Posterior cingulate gyrus (tissue), 11 donors: ENCODE measurements at places on chromosomes 13 and 19.

GRCh38 chr13:110525328-110526319, 35.9 kb downstream of the RAB20 start:
- no peak for DNase-seq

- DNase-seq: no peak
Measured at GRCh38 chr19:2491130-2491801, 15.3 kb downstream of the GADD45B start.

DNA sequence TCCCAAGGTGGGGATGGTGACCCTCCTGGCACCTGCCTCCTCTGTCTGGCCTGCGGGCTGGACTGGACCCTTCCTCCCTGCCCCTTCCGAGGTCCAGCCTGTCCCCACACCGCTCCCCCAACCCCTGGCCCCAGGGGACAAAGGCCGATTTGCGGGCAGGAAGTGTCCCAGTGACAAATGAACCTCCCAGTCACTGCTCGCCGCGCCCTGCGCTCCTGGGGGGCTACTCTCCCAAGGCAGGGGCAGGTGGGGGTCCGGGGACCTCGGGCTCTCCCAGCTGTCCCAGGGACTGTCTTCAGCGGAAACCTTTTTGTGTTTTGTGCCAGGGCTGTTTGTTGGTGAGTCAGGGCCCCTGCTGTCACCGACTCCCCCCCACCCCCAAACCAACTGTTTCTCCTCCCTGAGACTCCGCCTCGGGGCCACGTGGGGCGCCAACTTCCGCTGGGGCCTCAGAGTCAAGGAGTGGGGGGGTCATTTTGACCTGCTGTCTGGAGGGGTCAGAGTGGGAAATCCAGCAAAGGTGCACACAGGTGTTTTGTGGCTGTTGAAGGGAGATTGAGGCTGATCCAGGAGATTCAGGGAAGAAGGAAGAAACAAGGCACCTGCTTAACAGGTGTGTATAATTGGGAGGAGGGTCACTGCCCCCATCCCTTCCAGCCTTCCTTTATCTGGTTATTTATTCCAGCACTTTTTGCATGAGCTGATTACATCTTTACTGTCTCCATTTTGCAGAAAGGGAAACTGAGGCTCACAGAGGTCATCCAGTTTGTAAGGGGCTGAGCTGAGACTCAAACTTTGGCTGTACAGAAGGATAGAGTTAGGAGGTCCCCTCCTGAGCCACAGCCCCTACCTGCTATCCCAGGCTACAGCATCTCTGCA, 831 bp downstream of the PGPEP1 start:
- peak; percentile 85 for DNase-seq

DNA sequence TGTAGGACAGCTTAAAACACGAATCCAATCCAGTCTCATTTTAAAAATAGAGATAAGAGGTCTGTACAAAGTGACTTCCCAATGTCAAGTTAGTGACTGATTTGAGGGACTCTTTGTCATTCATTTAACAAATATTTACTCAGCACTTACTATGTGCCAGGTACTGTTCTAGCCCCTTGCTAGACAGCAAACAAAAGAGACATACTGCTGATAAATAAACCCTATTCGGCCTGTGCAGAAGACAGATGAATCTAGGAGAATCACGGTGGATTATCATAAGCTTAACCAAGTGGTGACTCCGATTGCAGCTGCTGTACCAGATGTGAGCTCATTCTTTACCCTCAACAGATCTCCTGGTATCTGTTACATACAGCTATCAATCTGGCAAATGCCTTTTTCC, 6.4 kb upstream of the ELF1 start:
- no peak for DNase-seq

GRCh38 chr13:70568571-70568970, 460.3 kb upstream of the KLHL1 start:
- DNase-seq: no peak

DNA sequence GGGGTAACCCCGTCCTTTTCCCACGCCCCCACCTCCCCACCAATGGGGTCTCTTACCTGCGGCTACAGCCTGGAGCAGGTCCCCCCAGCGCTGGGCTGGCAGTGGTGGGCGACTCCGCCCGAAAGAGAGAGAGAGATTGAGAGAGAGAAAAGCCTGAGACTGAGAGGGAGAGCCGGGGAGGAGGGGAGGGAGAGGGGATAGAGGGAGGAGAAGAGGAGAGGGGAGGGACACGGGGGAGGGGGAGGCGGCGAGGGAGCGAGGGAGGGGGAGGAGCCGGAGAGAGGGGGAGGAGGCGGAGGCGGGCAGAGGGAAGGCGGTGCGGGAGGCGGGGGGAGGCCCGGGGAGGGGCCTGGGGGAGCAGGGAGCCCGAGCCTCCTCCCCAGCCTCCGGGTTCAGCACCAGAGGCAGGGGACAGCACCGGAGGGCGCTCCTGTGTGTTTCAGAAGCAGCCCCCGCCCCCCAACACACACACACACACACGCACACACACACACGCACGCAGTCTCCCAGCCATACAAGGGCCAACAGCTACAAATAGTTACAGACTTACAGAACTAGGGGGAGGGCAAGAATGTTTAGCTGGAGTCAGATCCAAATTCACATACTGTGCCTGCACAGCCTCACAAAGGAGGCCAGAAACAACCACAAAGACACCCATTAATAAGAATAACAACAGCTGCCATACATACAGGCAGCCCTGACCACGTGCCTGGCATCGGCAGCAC, at the start of gene SLC8A2:
Gene SLC8A2 (minus strand): TSS at position 161 of the 725 bp plus-strand sequence. CDS start 5,490 bp downstream, outside the sequence.
- peak; percentile 67 for DNase-seq

DNA sequence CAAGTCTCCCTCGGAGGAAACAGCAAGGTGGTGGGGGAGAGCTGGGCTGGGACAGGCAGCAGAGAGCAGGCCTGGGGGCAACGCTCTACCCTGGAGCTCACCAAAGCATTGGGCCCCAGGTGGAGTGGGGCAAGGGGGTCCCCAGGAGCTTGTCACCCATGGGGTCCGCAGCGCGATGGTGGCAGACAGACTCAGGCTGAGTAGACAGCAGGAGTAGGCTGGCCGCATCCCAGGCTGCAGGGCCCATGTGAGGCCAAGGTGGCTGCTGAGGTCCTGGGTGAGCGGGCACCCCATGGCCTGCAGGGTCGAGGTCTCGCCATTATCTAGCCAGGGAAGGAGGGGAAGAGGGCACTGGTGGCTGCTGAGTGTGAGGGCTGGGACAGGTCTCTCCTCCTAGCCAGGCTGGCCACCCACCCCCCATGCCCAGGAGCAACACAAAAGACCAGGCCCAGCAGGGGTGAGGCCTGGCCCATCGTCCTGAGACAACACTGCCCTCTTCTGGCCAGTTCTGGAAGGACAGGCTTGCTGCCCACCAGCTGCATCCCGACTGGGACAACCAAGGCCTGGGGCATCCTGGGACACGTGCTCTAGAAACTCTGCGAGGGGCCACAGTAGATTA, 33.1 kb downstream of the CEBPG start:
- peak; percentile 81 for DNase-seq

GRCh38 chr19:2455851-2456570, 748 bp downstream of the LMNB2 start:
- DNase-seq: no peak

- DNase-seq: no peak
Measured at GRCh38 chr19:36198119-36198518, 16.3 kb downstream of the ZNF565 start.

- no peak for DNase-seq
Measured at GRCh38 chr13:99367106-99367616, 60.0 kb upstream of the GPR183 start.

- DNase-seq: no peak
Measured at GRCh38 chr13:114119196-114119595, 13.2 kb downstream of the RASA3 start.

DNA sequence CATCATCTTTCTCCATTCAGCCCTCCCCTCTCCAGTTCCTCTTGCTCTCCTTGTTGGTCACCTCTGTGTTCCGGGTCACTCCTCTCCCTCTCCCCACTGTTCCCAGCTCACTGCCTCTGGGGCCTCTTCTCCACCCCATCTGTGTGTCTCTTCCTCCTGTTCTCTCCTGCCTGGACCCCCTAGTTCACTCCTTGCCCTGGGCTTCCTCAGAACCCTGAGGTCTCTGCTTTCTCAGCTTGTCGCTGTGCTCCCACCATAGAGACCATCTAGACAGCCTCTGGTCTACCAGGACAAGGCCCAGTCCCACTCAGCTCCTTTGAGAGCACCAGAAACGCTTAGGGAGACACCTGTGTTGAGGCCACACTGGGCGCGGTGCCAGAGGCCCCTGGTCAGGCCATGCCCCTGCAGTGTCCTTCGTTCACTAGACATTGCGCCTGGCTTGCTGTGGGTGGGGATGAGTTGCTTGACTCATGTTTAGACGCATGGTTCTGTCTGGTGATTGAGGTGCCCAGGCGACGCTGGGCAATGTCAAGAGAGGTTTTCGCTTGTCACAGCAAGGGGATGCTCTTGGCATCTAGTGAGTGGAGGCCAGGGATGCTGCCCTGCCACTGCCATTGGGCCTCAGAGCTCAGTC, 4.8 kb downstream of the LENG9 start:
- DNase-seq: no peak

DNA sequence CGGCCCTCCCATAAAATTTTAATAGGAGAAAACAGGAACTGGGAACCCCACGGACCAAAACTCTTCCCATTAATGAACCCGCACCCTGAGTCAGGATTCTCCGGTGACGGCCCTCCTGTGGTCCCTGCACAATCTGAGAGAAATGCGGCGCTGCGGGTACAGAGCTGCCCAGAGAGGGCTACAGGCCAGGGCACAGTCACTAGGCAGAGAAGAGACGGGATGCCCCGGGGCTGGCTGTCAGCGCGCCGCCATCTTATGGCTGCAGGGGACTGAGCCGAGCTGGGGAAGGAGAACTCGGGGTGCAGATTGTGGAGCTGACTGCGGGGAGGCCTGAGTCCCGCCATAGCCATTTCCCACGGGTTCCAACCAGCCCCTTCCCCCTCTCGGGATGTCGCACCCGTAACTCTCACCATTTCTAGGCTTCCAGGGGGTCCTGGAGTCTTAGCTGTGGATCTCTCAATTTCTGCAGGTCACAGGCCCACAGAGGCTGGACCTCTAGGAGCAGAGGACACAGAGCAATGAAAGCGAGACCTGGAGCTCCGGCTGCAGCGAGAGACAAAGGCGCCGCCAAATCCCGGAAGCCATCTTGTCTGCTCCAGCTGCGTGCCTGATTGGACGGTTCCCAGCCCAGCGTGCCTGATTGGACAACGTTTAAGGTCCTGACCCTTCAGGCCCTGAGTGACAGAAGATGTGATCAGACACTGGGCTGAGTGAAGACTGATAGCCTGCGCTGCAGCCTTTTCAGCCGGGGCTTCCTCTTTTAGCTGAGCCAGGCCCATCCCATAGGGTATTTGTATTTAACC, at the start of gene ZNF675:
Gene ZNF675 (minus strand): TSS at position 592 of the 803 bp plus-strand sequence. CDS start 179 bp downstream, at position 413.
- peak; percentile 95 for DNase-seq

DNA sequence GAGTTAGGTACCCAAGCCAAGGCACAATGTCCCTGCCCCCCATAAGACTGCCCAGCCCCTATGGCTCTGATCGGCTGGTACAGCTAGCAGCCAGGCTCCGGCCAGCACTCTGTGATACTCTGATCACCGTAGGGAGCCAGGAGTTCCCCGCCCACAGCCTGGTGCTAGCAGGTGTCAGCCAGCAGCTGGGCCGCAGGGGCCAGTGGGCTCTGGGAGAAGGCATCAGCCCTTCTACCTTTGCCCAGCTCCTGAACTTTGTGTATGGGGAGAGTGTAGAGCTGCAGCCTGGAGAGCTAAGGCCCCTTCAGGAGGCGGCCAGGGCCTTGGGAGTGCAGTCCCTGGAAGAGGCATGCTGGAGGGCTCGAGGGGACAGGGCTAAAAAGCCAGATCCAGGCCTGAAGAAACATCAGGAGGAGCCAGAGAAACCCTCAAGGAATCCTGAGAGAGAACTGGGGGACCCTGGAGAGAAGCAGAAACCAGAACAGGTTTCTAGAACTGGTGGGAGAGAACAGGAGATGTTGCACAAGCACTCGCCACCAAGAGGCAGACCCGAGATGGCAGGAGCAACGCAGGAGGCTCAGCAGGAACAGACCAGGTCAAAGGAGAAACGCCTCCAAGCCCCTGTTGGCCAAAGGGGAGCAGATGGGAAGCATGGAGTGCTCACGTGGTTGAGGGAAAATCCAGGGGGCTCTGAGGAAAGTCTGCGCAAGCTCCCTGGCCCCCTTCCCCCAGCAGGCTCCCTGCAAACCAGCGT, 3.0 kb upstream of the KMT2B start:
- DNase-seq: no peak

- no peak for DNase-seq
Measured at GRCh38 chr13:100491164-100491842, 97.3 kb downstream of the GGACT start.

DNA sequence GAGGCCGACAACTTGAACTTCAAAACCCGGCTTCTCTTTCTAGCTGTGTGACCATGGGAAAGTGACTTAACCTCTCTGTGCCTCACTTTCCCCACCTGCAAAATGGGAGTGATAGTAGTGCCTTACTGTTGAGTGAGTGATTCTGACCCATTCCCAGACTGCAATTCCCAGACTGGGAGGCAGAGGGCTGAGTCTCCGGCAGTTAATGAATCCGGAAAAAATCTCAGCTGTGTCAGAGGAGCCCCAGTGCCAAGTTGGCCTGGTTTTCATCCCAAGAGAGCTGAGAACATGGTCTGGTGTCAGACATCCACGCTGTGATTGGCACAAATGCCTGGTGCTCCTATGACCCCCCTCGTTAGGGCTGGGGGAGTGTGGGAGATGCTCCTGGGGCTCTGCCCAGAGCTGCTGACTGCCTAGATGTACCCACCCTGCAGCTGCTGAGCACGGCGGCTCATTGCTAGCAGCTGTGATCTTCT, 50.0 kb downstream of the PIN1 start:
- DNase-seq: peak; percentile 92

GRCh38 chr19:56637976-56638555, 4.9 kb upstream of the SMIM17 start:
- no peak for DNase-seq
